ENCODE measurements at places on chromosomes 5 and 9.

- no peak for DNase-seq
- H3K4me1 ChIP-seq = peaks cover 10% of the 10 kb centered on the region
- no peak overlapping the region for H3K27ac ChIP-seq
These were observed 11.9 kb downstream of the UNC5A start for GRCh38 chr5:176822041-176822792.

GRCh38 chr5:98755406-98755805 is 18.1 kb upstream of the RGMB start:
- peaks cover 2% of the 10 kb centered on the region for H3K36me3 ChIP-seq
- H3K27ac ChIP-seq = no peak overlapping the region
- DNase-seq = no peak
- H3K4me3 ChIP-seq = no peak overlapping the region
- H3K4me1 ChIP-seq = peaks cover 2% of the 10 kb centered on the region

GRCh38 chr5:119752921-119753886 is 123.8 kb downstream of the FAM170A start:
- no peak overlapping the region for H3K4me3 ChIP-seq
- H3K27me3 ChIP-seq = peaks cover 11% of the 10 kb centered on the region
- no peaks in the 10 kb centered on the region for H3K4me1 ChIP-seq
- H3K27ac ChIP-seq = no peak overlapping the region

- peak overlapping the region; percentile 17 for H3K27ac ChIP-seq
- peaks cover 24% of the 10 kb centered on the region for H3K4me1 ChIP-seq
These were observed 35.3 kb upstream of the HK3 start for GRCh38 chr5:176934309-176934930.

GRCh38 chr9:114011313-114011712 is 66.8 kb downstream of the AMBP start:
- no peak overlapping the region for H3K4me3 ChIP-seq
- peaks cover 1% of the 10 kb centered on the region for H3K36me3 ChIP-seq
- no peaks in the 10 kb centered on the region for H3K27me3 ChIP-seq
- no peaks in the 10 kb centered on the region for H3K4me1 ChIP-seq
- no peak overlapping the region for H3K27ac ChIP-seq

- DNase-seq = peak; percentile 67
- H3K27ac ChIP-seq = no peak overlapping the region
- H3K4me1 ChIP-seq = peaks cover 14% of the 10 kb centered on the region
- no peak overlapping the region for H3K4me3 ChIP-seq
These were observed 15.1 kb downstream of the PDLIM4 start for GRCh38 chr5:132272311-132273210.

DNA sequence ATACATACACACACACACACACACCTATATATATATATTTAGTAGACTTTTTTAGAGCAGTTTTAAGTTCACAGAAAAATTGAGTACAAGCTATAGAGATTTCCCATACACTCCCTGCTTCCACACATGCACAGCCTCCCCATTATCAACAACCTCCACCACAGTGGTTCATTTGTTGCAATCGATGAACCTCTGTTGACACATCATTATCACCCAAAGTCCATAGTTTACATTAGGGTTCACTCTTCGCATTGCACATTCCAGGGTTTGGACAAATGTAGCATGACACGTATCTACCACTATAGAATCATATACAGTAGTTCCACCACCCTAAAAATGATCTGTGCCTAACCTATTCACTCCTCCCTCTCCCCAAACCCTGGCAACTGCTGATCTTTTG is 111.0 kb downstream of the PPP2R2B start:
- no peak overlapping the region for H3K27ac ChIP-seq
- no peak overlapping the region for H3K4me3 ChIP-seq
- no peaks in the 10 kb centered on the region for H3K36me3 ChIP-seq
- DNase-seq = no peak

GRCh38 chr9:133779081-133779480 is 40.9 kb upstream of the SARDH start:
- H3K27ac ChIP-seq = no peak overlapping the region
- DNase-seq = no peak
- no peak overlapping the region for H3K4me3 ChIP-seq
- no peaks in the 10 kb centered on the region for H3K4me1 ChIP-seq
- H3K27me3 ChIP-seq = no peaks in the 10 kb centered on the region

DNA sequence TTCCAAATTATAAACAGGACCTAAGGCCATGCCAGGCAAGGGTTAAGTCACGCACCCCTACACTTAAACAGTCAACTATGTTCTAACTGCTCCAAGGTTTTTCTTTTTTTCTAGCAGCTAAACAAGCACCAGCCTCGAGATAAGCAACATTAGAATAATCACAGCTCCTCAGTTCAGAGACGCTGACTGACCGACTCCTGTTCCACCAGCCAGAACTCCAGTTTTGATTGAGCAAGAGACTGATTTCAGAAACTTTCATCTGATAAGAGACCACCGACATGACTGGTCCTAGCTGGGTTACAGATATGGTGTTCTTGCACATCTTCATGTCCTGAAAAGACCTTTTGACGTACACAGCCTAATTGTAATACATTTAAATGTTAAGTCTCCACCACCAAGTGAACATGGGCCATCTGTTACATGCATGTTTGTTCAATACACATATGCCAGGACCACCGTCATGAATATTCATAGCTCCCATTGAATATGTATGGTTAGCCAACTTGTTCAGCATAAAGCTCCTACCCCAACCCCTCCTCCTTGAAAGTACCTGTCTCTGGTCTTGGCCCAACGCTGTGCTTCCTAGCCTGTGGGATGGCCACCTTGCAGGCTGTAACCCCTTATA is 23.7 kb upstream of the OTULINL start:
- H3K36me3 ChIP-seq = no peaks in the 10 kb centered on the region
- H3K4me1 ChIP-seq = peaks cover 15% of the 10 kb centered on the region
- no peak overlapping the region for H3K27ac ChIP-seq
- no peak for DNase-seq

GRCh38 chr9:70791936-70792335 is 329.5 kb downstream of the TRPM3 start:
- no peaks in the 10 kb centered on the region for H3K4me1 ChIP-seq
- H3K27ac ChIP-seq = no peak overlapping the region
- H3K4me3 ChIP-seq = no peak overlapping the region
- H3K27me3 ChIP-seq = peaks cover 6% of the 10 kb centered on the region
- DNase-seq = no peak

DNA sequence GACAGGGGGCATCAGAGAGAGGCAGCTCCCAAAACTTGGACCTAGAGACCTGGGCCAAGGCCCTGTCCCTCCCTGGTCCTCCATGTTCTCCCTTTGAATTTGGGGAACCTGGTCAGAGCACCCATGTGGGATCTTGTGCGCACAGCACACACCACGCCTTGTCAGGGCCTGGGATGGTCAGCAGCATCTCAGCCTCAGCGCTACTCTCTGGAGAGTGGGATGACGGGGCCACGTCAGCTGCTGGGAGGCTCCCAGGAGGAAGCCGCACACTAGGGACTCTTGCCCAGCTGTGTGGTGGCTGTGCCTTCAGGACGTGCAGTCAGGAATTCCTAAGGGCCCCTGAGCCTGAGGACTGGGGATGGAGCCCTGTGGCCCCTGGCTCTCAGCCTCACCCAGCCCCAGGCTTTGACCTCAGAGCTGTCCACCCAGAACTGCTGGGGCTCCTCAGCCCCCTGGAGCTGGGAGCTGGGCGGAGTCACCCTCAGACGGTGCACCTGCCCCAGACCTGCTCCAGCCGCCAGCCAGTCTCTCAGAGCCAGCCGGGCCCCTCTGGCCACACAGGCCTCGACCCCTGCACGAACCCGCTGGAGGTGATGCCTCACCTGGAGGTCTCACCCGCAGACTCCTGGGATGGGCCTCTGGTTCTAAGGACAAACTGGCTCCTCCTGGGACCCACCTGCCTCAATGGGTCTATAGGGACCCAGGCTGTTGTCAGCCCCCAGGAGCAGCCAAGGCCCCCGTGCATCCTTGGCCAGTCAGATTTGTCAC is 38.3 kb upstream of the EGFL7 start:
- H3K27ac ChIP-seq = no peak overlapping the region
- no peak overlapping the region for H3K4me3 ChIP-seq
- H3K27me3 ChIP-seq = peaks cover 13% of the 10 kb centered on the region
- DNase-seq = no peak

DNA sequence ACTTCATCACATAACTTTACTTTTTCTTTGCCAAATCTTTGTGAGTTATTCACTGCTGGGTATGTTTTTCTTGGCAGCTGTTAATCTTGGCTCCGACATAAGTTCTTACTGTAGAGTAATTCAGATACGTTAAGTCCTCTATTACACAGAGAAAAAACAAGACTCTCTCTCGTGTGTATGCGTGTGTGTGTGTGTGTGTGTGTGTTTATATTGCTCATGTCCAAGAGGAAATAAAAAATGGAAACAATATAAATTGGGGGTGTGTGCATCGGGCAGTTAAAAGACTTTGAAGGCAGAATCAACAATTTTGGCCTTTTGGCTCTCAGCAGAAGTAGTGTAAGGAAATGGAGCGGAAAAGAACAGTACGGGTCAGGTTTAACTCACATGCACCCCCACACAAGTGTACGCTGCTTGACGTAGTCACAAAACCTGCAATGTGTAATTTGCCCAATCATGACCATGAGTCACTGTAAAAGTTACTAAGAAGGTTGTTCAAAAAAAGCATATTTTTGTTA is 67.2 kb upstream of the IFNE start:
- DNase-seq = no peak
- H3K36me3 ChIP-seq = peaks cover 14% of the 10 kb centered on the region
- no peak overlapping the region for H3K4me3 ChIP-seq
- H3K27me3 ChIP-seq = no peaks in the 10 kb centered on the region
- H3K4me1 ChIP-seq = peaks cover 27% of the 10 kb centered on the region
- H3K27ac ChIP-seq = no peak overlapping the region

- peaks cover 65% of the 10 kb centered on the region for H3K4me1 ChIP-seq
- H3K27me3 ChIP-seq = no peaks in the 10 kb centered on the region
- H3K27ac ChIP-seq = peak overlapping the region; percentile 67
- H3K36me3 ChIP-seq = peaks cover 12% of the 10 kb centered on the region
- H3K4me3 ChIP-seq = peak overlapping the region; percentile 64
- peak; percentile 43 for DNase-seq
These were observed 2.2 kb upstream of the ERAP1 start for GRCh38 chr5:96809921-96810320.

DNA sequence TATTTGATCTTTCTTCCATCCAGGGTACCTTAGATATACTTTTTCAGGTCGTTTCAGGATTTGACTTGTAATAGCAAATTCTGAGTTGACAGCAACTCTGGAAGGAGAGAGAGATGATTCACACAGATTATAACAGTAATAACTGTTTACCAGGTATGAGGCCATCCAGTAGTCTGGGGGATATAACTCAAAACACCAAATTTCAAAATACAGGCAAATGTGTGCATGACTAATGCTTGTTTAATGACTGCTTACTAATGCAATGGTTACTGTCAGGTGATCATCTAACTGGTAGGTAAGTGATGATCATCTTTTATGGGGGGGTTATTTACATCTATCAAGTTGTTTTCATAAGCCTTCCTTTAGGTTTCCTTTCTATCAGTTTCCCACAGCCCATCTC is 412.3 kb downstream of the MAT2B start:
- H3K4me1 ChIP-seq = no peaks in the 10 kb centered on the region
- H3K27me3 ChIP-seq = no peaks in the 10 kb centered on the region
- no peak for DNase-seq
- no peak overlapping the region for H3K4me3 ChIP-seq

DNA sequence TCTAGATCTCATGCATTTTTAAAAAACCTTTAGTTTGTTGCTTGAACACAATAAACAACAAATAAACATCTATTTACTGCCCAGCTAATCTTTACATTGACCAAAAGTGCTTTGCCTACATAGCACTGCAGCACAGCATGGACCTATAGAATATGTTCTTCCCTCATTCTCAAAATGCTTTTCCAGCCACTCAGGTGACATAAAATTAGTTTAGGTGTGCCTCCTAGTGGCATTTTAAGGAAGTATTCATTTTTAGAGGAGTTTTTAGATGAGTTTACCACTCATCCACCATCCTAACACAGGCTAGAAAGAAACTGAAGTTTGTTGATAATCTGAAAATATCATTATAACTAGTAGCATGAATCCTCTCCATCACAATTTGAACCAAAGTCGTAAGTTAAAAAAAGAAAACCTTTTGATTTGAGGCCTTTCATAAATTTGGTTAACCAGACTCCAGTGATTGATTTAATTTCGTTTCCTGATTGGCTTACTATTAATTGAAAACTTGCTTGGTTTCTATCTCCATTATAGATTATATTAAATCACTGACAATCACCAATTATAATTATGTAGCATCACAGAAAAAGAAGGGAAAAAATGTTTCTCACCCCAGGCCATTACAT is 12.6 kb downstream of the PLGRKT start:
- peaks cover 13% of the 10 kb centered on the region for H3K4me1 ChIP-seq
- H3K27me3 ChIP-seq = no peaks in the 10 kb centered on the region
- no peak overlapping the region for H3K4me3 ChIP-seq
- no peak overlapping the region for H3K27ac ChIP-seq
- no peak for DNase-seq

DNA sequence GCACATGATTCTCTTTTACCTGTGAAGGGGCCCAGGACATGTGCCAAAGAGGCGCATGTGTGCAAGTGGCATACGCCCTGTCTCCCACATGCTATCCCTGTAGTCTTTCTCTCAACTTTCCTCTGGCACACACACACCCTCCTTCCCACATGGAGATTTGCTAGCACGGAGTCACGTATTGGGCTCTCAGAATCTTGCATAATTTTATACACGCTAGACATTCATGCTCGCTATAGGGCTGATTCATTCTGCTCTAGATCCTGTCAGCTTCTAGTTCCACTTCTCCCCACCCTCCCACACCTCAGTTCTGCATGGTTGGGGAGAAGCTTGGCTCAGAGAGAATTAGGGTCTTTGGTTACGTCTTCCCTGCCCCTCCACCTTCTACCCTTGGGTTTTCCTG is 72.8 kb downstream of the CD180 start:
- DNase-seq = no peak
- no peaks in the 10 kb centered on the region for H3K4me1 ChIP-seq
- no peaks in the 10 kb centered on the region for H3K27me3 ChIP-seq
- H3K27ac ChIP-seq = no peak overlapping the region
- H3K36me3 ChIP-seq = peaks cover 19% of the 10 kb centered on the region

DNA sequence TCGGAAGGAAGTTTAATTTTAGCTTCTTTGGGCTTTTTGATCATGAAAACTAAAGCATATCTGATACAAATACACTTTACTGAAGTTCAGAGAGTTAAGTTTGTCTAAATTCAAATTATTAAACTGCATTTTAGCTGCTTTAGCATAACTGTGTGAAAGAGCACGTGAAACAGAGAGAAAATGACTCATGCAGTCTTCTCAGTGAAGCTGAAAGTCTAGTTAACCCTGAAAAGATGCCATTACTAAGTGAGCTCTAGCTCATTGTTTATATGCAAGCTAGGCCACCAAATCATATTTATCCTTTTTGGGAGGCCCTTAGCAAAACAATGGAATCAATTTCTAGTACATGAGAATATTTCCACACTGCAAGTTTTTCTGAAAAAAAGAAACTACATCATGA is 27.6 kb downstream of the TPD52L3 start:
- DNase-seq = no peak
- H3K27me3 ChIP-seq = peaks cover 10% of the 10 kb centered on the region
- no peak overlapping the region for H3K27ac ChIP-seq
- no peaks in the 10 kb centered on the region for H3K36me3 ChIP-seq

DNA sequence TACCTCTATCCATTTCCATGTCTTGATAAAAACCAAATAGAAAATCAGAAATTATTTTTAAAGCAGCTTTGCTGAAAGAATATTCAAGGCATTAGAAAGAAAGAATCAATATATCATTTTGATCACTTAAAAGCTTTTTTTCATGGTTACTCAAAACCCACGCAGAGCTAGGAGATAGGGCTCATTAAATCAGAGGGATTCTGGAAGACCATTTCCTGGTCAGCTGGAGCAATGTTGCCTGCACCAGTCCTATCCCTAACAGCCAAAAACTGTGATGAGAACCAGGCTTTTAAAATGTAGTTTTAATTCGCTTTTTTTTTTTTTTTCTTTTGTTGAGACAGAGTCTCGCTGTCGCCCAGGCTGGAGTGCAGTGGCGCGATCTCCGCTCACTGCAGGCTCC is 72.3 kb downstream of the ARSB start:
- peaks cover 13% of the 10 kb centered on the region for H3K36me3 ChIP-seq
- peaks cover 17% of the 10 kb centered on the region for H3K4me1 ChIP-seq
- no peak overlapping the region for H3K27ac ChIP-seq
- no peak for DNase-seq
- no peak overlapping the region for H3K4me3 ChIP-seq
